ENCODE measurements at places on chromosomes 6 and 20. TPM values are rescaled to one million over a fixed set of nuclear protein-coding genes. Genes with fewer than 3 reads are reported as not detected.
A peak's percentile ranks its signal among the peaks of the same experiment; 100 is the strongest.

GRCh38 chr6:6569811-6570164 is 18.7 kb upstream of the LY86 start:
- no peak for DNase-seq

GRCh38 chr6:47478233-47479139 is 897 bp downstream of the CD2AP start:
- peak; percentile 67 for DNase-seq

- no peak for DNase-seq
Measured at GRCh38 chr6:152004036-152004566, 196.6 kb downstream of the ESR1 start.

- no peak for DNase-seq
Measured at GRCh38 chr6:113634352-113635163, 222.6 kb upstream of the MARCKS start.

- peak; percentile 74 for DNase-seq
Measured at GRCh38 chr20:14672066-14672465, 334.7 kb upstream of the FLRT3 start.

The KHDC1 gene
- 3.0 TPM for total RNA-seq

DNA sequence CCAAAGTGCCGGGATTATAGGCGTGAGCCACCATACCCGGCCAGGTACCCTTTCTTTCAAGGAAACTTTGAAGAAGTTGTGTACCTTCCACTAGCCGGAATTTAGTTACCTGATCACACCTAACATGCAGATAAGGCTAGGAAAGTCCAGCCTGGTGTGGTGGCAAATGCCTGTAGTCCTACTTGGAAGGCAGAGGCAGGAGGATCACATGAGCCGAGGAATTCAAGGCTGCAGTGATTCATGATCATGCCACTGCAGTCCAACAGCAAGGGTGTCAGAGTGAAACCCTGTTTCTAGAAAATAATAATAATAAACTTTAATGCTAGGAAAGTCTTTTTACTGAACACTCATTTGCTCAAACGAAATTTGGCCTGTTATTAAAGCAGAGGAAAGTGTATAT is 21.0 kb downstream of the NFYA start:
- DNase-seq, result no peak

GRCh38 chr6:73369563-73369962 is at the start of gene OOEP:
Gene OOEP (minus strand): TSS chr6:73369897. CDS start chr6:73369792, 105 bp downstream.
- DNase-seq, result no peak

GRCh38 chr20:31718952-31719643 is 3.6 kb downstream of the BCL2L1 start:
- peak; percentile 48 for DNase-seq

DNA sequence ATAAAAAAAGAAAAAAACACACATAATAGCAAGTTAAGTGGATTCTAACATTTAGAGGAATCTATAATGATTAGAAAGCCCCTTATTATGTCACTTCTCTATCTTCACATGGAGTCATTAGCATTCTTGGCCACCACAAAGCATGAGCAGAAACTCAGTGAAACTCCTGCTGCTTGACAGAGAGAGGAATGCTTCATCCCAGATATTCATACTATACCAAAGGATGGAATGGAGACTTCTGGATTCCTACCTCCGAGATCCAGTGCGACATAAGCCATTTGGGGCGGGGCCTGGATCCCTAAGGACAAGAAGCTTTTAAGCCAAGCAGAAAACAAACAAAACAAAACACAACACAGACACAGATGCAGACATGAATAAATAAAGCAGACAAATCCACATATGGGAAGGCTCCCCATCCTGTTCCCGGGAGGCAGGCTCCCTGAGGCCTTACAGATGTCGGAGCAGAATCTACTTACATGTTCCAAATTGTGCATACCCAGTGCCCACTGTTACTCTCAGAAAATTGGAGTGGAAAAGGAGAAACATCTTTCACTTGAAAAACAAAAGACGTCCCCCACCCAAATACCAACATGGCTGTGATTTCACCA is 727.3 kb downstream of the MAFB start:
- DNase-seq, result no peak

GRCh38 chr6:104613416-104614001 is 246.2 kb downstream of the HACE1 start:
- peak; percentile 56 for DNase-seq

The PKIB gene
- 5.3 TPM for total RNA-seq

DNA sequence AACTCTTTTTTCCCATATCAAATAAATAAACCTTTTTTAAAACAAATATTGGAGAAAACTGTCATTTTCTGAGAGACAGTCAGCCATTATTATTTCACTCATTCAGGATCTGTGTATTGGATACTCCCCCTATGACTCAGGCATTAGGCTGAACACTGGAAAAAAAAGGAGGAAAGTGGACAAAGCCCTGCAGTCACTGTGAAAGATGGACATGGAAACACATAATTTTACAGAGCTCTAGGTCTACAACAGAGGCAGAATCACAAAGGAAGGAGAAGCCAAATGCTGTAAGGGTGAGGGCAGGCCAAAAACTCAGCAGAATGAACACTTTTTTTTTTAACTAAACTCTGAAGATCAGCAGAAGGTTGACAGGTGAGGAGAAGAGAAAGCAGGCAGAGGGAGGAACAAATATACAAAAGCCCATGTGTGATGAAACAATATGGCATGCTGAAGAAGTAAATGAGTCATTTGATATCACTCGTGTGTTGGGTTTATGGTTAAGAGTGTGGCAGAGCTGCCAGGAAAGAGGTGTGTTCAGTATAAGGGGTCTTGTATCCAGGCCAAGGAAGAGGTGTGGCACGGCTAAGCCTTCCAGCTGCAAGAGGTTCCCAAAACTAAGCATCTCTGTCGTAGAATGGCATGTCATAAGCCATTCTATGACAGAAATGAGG is 39.1 kb downstream of the EPB41L2 start:
- DNase-seq, result no peak

GRCh38 chr6:43009124-43009523 is 4.6 kb downstream of the MEA1 start:
- peak; percentile 47 for DNase-seq

The LY6G6D gene
- total RNA-seq, result not detected

The SLC22A7 gene
- not detected for total RNA-seq

The TBXT gene
- total RNA-seq, result not detected

- DNase-seq, result no peak
Measured at GRCh38 chr6:156406099-156406498, 371.1 kb upstream of the ARID1B start.

GRCh38 chr20:24166123-24166381 is 177.5 kb upstream of the GGTLC1 start:
- no peak for DNase-seq

DNA sequence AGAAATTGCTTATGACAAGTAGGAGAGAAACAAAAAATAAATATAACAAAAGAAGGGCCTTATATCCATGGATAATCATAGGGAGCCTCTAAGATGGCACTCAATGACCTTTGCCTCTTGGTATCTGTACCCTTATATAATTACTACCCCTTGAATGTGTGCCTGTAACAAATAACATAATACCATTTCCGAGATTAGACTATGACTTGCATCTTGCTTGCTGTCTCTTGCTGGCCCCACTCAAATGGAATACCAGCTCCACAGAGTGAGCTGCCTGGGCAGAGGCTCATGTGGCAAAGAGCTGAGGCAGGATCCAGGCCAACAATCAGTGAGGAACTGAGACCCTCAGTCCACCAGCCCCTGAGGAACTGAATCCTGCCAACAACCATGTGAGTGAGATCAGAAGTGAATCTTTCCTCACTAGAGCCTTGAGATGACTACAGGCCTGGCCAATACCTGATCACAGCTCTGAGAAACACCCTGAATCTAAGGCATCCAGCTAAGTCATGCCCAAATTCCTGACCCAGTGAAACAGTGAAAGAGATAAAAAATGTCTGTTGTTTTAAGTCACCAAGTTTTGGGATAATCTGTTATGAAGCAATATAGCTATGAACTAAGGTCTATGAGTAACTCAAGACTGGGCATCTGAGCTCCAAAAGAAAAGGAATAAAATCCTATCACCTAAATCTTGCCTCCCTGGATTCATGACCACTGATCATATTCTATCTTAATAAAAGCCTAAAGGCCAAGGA is 5.5 kb downstream of the KATNA1 start:
- no peak for DNase-seq

DNA sequence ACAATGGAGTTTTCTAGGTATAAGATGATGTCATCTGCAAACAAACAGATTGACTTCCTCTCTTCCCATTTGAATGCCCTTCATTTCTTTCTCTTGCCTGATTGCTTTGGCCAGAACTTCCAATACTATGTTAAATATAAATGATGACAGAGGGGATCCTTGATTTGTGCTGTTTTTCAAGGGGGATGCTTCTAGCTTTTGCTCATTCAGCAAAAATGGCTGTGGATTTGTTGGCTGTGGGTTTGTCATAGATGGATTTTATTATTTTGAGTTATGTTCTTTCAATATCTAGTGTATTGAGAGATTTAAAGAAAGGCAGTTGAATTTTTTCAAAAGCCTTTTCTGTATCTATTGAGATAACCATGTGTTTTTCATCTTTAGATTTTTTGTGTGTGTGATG is 662.4 kb upstream of the EYS start:
- no peak for DNase-seq

- no peak for DNase-seq
Measured at GRCh38 chr6:43800746-43801494, 30.9 kb downstream of the VEGFA start.

The ANKRD66 gene
- 11.3 TPM for total RNA-seq

GRCh38 chr6:121222656-121223055 is 111.6 kb downstream of the TBC1D32 start:
- peak; percentile 41 for DNase-seq

GRCh38 chr20:21183722-21184121 is 57.8 kb downstream of the KIZ start:
- DNase-seq, result no peak

GRCh38 chr6:23940466-23940865 is 185.5 kb upstream of the NRSN1 start:
- no peak for DNase-seq

The TCF19 gene
- total RNA-seq, result 5.4 TPM

GRCh38 chr20:61808447-61808846 is 257.2 kb downstream of the TAF4 start:
- peak; percentile 74 for DNase-seq

DNA sequence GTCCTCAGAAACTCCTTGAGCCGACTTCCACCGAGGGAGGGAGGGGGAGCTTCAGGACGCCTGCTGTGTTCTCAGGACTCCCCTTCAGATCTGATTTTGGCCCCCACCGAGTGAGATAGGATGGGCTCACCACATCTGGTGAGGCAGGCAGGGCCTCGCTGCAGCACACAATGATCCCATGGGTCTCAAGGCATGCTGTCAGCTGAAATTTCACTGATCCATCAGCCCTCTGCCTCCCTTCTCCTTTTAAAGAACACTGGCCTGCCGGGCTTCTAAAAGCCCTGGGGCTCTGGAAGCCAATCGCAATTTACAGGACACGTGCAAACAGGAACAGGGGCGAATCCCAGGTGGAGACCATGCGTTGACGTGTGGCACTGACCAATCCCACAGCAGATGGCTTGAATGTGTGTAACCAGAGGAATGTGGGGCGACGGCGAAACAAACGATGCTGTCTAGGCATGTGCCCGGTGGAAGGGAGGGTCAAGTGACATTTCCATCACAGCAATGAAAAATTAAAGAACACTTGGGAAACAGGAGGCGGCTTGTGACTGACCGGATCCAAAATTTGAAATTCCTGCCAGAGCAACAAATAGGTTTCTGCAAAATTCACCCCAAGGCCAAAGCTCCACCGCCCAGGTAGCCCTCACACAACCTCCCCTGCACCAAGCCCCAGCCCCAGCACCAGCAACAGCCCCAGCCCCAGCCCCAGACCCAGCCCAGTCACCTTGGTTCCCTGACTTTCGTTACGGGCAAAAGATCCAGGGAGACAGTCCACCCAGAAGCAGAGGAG is 167.1 kb upstream of the ZNF337 start:
- DNase-seq, result no peak

GRCh38 chr6:83615025-83615999 is 93.6 kb downstream of the SNAP91 start:
- peak; percentile 36 for DNase-seq

GRCh38 chr6:11770546-11771466 is 7.8 kb downstream of the ADTRP start:
- peak; percentile 38 for DNase-seq

DNA sequence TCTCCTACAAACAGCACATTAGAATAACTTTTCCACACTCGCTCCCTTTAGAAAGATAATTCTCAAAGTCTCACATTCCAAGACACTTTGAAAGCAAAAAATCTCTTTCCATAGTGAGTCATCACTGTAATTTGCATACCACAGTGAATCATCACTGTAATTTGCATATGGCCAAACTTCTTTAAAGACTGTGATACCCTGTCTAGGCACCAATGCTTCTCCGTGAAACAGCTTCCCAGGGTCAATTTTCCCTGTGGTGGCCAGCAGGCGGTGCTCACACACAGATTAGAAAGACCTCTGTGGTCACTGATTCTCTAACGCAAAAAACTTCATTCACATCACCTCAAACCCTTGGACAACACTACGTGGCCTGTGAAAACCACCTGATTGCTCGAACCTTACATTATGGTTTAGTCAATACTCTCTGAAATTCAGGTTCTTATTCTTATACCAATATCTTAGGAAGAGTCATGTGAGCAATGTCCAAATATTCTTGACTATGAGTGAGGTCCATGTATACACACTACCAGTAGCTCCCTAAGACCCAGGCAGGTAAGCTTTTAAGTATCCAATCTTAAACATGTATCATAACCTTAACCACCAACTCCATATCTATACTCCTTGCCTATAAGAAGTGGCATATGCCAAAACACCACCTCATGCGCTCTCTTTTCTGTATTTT is 78.5 kb upstream of the PHACTR1 start:
- DNase-seq, result peak; percentile 35

The ULBP3 gene
- 6.8 TPM for total RNA-seq

- peak; percentile 72 for DNase-seq
Measured at GRCh38 chr6:133889557-133890403, 867 bp downstream of the TCF21 start.

DNA sequence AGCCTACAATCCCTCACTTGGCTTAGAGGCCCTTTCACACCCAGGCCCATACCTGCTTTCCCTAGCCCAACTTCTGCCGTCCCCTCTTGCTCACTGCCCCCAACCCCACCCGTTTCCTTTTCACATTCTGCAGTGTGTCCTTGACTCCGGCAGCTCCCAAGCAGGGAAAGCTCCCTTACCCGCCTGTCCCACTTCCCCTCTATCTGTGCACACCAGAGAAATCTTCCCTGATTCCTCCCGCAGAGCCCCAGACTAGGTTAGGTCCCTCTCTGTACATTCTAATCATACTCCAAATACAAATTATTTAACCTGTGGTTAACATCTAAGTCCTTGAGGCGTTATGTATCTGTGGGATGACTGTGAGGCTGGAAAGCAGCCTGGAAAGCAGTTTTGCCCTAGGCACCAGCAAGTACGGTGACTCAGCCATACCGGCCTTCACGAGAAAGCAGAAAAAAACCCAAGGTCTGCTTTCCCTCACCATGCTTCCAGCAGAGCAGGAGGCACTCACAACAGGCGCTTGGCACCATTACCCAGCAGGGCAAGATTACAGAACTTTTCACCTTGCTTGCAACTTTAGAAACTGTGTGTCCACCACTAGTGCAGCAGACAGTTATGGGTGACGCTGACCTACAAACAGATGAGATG is 22.3 kb downstream of the ELOVL5 start:
- DNase-seq, result no peak

GRCh38 chr6:154537511-154538325 is 27.2 kb upstream of the CNKSR3 start:
- peak; percentile 82 for DNase-seq

All from lung (tissue), 17 donors.